ENCODE measurements at places on chromosomes 1 and 21.
A peak's percentile ranks its signal among the peaks of the same experiment; 100 is the strongest.

DNA sequence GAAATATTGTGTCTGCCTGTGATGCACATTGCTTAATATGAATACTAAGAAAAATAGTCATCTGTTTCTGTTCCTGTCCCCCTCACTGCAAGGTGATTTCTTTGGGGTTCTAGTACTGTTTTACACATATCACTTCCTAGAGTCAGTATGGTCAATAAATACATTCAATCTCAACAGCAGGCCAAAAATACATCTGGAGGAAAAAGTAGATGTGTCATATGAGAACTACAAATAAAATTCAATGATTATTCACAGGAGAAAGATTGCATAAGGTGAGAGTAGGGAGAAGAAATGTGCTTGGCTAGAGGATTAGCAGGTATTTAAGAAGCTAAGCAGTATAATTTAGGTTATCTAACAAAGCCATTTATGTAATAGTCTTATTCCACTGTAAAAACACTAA is 45.3 kb upstream of the SAMSN1 start:
- no peak for DNase-seq

GRCh38 chr1:21520899-21521716 is 11.9 kb downstream of the ALPL start:
- DNase-seq = no peak

DNA sequence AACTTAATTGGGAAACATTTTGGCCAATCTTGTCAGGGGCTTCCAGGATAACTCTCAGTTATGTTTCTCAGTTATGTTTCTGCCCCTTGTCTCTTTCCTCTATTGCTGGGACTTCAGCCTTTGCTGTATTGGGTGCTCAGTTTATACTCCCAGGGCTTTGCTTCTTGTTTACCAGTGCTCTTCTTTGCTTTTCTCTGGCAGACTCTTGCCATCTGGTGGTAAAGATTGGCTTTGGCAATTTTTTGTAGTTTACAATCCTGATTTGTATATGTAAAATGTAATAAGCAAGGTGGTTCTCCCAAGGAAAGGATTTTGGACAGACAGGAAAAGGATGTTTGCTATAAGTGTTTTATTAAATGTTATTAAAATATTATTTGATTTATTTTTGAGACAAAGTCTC is 37.9 kb downstream of the FABP3 start:
- peak; percentile 13 for DNase-seq

DNA sequence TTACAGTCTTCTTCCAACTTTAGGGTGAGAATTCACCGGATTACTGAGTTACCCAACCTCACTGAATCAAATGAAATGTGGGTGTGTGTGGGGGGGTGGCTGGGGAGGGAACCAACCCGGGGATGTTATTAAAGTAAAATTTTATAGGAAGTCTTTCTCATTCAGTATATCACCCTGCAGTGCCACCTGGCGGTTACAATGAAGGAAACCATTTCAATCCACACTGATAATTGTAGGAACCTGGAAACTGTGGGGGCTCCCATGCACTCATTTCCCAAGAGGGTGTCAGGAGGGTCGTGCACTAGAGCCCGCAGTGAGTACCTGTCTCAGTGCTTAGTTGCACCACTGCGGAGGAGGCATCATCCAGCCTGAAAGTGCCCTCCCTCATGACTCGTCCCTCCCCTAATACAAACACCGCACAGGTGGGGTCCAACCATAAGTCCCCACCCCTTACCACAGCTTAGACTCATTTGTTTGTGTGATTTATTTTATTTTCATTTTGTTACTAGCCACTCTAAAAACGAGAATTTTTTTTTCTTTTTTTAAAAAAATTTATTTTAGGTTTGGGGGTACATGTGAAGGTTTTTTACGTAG is 29.1 kb upstream of the IGSF5 start:
- DNase-seq = peak; percentile 30

- DNase-seq = no peak
These were observed 86.8 kb downstream of the HSF2BP start for GRCh38 chr21:43572446-43572845.

DNA sequence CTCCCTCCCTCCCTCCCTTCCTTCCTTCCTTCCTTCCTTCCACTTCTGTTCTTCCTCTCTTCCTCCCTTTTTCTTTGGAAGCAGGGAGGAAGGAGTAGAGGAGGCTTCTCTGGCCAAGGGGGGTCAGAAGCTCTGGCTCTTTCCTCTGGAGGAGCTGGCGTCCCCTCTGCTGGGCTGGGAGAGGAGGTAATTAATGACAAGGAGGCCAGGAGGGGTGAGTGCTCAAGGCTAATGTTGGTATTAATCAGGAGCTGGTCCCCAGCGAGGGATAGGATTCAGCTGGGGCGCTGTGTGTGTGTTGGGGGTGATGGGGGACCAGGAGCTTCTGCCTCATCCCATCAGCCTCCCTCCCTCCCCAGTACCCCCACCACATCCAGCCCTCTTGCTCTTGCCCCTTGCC is 6.2 kb upstream of the PEAR1 start:
- DNase-seq = no peak

DNA sequence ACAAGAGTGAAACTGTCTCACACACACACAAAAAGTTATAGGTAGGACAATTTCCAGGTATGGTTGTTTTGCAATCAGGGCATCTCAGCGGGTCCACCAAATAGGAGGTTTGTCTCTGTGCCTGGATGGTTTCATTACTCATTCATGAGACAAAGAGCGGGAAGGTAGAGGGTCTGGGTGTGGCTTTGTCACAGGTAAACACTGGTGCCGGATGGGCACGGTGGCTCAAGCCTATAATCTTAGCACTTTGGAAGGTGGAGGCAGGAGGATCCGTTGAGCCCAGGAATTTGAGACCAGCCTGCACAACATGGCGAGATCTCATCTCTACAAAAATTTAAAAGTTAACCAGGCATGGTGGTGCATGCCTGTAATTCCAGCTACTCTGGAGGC is 16.3 kb upstream of the ERVH48-1 start:
- no peak for DNase-seq

DNA sequence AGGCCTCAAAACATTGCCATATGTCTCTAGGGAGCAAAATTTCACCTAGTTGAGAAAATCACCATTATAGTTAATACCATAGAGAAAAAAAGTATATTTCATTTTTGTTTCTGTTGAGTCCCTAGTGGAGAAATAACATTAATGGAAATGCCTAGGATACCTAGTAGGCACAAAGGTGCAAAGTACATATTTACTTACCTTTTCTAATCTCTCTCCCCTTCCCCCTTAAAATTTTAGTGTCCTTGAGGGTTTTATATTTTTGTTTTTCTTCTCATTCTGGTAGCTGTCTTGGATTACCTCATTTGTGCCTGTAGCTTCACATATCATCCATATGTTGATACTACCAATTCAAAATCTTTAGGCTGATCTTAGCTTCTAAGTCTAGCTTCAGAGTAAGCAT is 127.0 kb downstream of the MAGI3 start:
- no peak for DNase-seq

DNA sequence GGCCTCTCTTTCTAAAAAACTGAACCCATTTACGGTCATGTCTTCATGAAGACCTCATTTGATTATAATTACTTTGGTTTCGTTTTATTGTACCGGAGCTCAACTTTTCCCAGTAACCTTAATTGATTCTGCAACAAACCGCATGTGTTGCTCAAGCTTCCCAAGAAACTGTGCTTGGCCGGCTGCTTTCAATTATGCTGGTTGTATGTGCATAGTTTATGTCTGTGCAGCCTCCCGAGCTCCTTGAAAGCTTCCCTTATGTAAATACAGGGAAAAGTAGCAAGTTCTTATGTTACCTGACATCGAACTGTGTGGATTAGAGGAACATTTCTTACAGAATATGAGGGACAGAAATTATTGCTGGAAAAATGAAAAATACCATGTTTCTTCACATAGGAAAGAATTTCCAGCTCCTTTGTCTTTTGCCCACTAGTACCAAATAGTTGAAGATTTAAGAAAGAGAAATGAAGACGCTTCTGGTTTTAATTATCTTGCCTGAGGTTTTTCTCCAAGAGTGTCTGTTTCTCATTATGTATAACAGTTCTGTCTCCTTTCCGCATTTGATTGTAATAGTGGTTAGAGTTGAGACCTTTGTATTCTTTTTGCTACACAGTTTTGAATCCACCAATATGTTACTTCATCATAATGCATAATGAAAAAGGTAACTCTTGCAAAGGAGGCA is 2.1 kb downstream of the VCAM1 start:
- DNase-seq = no peak

GRCh38 chr21:34181431-34182039 is 108.2 kb downstream of the MRPS6 start:
- DNase-seq = no peak

DNA sequence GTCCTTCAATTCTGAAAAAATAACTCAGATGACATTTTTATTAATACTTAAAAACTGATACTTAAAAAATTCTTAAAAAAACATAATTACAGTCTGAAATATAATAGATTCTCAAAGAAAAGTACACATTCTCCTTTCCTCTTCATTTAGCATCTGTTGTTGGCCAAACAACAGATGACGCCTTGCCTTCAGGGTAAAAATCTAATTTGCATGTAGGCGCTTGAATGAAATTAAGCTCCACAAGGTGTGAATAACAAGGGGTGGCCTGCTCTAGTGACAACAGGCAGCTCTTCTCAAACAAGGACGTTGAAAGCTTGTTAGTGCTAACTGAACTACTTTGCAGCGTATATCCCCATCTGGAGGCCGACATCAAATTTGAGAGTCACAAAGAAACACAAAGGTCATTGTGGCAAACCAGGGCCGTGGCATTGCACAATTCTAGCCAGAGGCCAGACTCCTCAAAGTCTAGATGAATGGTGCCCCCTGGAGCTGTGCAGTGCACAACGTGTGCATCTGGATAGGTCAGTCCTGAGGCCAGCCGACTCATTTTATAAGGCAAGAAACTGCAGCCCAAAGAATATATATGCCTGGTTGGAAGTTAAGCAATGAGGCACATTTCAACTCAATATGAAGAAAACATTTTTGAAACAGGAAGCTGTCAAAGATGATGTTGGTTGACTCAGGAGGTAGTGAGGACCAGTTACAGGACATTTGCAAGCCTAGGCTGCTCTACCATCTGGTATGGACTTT is 459.2 kb upstream of the RUNX1 start:
- peak; percentile 21 for DNase-seq

DNA sequence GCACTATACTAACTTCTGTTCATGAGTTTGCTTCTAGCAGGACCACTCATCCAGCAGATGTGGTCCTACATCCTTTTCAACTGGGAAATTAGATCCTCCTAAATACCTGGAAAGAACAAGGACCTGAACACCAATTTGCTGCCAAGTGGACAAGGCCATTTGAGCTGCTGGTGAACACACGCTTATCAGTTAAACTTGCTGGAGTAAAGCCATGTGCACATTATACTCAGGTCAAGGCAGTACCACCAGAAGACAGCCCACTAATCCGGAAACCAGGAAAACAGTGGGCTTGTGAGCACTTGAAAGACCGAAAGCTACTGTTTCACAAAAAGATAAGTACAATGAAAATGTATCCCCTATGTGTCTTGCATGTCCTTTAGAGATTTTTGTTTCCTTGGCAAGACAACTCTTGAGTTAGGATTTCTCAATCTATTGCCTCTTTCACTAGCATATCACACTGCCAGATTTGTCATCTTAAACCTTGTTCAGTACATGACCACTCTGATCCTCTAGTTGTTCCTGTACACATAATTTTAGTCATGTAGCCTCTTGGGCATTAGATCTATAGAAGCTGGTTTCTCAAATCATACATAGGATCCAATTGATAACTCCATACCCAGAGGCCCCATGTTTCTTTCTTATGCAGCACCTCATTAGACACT is 4.5 kb upstream of the REN start:
- DNase-seq = no peak

- DNase-seq = no peak
These were observed 20.0 kb upstream of the CNN3 start for GRCh38 chr1:94946886-94947285.

DNA sequence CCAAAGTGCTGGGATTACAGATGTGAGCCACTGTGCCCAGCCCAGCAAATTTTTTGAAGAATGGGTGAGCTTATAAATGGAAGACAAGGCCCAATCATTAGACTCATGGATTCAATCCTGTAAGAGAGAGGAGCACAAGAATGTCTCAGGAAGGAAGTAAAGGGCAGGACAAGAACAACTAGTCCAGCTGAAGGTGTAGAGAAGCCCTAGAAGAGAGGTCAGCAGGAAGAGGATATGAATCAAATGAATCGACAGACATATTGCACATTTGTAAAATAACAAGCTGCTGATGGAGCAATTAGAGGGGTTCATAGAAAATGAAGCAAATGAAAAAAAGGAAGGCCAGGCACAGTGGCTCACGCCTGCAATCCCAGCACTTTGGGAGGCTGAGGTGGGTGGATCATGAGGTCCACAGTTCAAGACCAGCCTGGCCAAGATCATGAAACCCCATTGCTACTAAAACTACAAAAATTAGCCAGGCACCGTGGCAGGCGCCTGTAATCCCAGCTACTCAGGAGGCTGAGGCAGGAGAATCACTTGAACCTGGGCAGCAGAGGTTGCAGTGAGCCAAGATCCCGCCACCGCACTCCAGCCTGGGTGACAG is 74.9 kb downstream of the MIS18A start:
- DNase-seq = no peak

DNA sequence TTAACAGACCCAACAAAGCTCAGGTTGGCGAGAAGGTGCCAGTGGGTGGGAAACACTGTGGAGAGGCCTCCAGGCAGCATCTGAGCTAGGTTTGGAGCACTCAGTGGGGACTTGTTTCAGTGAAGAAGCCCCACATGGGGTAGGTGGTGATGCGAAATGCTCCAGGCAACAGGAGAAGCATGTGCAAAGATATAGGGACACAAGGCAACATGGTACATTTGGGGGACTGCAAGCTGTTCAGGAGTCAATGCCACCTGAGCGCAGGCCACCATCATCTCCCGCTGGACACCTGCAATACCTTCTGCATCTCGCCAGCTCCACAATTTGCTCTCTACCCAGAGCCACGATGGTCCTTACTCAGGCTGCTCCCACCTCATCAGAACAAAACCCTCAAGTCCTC is 28.0 kb downstream of the BCAR3 start:
- DNase-seq = no peak

GRCh38 chr1:179840107-179840506 is 37.5 kb downstream of the TOR1AIP2 start:
- DNase-seq = no peak

DNA sequence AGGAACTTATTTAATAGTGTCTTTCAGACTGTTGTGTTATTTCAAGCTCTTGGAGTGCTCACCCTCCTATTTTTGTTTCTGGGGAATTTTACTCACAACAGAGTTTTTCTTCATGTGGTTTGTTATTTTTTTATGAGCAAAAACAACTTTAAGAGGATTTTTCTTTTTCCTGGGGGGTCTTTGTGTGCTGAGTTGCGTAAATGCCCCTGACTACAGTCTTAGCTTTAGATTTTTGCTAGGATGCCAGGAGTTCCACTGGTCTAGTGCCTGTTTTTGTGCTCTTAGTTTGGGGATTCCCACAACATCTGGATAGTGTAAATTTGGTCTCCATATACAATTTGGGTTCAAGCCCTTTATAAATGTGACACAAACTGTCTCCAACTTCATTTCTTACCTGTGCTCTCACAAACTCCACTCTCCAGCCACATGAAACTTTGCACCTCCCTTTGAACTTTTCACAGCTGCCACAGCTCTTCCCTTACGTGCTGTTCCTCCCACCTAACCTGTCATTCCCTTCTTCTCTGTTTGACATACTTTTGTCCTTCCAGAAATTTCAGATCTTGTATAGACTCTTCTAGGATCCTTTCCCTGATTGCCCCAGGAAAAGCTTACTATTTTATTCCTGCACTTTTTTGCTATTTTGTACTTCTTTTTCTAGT is 180.2 kb downstream of the CRB1 start:
- no peak for DNase-seq

All from H54 (cell line).